ENCODE measurements at places on chromosomes 16 and 17. TPM values are rescaled to one million over a fixed set of nuclear protein-coding genes. Genes with fewer than 3 reads are reported as not detected.

KRT33A gene
- not detected for total RNA-seq

OTOP3 gene
- not detected for total RNA-seq

TMC7 gene
- total RNA-seq = not detected

DUXB gene
- not detected for total RNA-seq

HAP1 gene
- total RNA-seq = not detected
